Muscle of back (tissue), 13 donors: ENCODE measurements at places on chromosomes 13 and 19.

DNA sequence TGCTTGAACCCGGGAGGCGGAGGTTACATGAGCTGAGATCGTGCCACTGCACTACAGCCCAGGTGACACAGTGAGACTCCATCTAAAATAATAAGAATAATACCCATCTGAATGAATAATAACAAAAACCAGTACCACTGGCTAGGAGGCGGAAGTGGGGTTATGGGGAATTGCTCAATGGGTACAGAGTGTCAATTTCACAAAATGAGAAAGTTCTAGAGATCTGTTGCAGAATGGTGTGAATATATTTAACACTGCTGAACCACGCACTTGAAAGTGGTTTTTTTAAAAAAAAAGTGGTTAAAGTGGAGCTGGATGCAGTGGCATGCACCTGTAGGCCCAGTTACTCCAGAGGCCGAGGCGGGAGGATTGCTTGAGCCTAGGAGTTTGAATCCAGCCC, 18.5 kb downstream of the KLF2 start:
- DNase-seq = no peak

- no peak for DNase-seq
Measured at GRCh38 chr13:73715114-73715910, 418.9 kb downstream of the KLF12 start.

GRCh38 chr13:110593430-110594130, 21.8 kb upstream of the NAXD start:
- peak; percentile 73 for DNase-seq

DNA sequence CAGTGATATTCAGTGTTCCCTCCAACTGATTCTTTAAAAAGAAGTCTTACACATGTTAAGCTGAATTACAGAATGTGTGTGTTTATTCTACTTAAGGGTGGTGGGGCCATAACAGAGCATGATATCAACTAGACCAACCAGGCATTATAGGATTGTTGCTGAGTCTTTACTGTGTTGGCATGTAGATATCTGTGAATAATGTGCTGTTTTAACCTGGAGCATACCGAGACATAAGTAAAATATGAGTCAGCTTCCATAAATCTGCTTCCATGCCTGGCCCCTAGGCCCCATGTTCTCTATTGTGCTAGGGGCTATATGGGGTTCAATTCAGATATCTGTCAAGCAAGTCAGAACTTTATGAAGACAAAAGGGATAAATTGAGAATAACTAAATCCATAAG, 295.7 kb downstream of the MTUS2 start:
- DNase-seq = no peak

DNA sequence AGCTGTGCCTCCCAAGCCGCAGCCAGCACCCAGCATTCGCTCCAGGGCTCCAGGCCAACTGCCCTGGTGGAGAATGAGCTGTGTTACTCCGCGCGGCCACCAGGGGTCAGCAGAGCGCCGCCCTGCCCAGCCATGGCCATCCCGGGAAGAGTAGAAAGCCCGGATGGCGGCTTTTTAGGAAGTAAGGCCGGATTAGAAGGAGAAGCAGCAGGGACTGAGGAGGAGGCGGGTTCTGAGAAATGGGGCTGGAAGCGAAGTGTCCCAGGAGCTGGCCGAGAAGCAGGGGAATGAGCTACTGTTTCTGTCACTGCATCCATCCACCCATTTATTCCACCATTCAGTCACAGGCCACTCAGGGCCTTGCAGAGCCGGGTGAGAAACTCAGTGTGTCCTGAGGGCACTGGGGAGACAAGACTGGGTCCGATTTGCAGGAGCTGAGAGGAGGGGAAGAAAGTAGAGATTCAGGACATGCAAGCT, 6.6 kb upstream of the NPAS1 start:
- peak; percentile 87 for DNase-seq

DNA sequence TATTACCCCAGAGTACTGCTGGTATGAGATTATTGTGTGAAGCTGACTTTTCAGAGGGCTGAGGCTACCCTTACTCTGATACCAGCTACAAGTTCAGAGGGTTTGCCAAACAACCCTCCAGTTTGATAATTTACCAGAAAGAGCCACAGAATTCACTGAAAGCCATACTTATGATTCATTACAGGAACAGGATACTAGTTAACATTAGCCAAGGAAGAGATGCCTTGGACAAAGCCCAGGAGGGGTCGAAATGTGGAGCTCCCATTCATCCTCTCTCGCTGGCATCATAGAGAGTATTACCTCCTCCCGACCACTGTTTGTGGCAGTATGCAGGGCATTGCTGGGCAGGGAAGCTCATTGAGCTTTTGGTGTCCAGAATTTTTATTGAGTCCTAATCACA, 364.3 kb downstream of the KCNRG start:
- DNase-seq = no peak

- no peak for DNase-seq
Measured at GRCh38 chr19:16497042-16497441, 848 bp downstream of the C19orf44 start.

DNA sequence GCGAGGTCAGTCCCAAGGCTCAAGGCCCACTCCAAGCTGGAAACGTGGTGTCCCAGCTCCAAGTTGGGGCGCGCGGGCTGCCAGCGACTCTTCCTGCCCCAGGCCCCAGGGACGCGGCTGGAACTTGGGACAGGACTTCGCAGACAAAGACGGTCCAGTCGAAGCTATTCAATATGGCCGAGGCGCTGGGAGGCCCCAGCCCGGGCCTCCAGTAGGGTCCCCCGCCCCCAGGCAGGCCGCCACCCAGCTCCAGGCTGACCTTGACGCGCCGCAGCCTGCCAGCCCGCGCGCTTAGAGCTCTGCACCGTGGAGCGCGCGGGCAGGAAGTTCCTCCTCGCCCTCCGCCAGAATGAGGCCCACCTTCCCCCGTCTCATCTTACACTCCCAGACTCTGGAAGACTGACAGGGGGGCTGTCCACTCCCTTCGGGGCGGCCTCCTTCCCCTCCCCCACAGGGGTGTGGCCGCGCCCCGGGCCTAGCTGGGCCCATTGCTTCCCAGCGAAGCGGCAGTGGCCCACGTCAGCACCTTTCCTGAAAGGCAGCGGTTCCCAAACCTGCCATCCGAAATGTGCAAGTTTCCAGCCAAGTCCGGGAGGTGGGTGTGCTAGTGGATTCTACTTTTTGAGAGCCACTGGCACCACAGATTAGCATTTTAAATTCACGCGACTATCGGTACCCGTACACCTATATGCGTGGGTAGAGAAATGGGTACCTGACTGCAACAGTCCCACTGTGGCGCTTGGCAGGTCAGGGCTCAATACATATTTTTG, at the start of gene CCDC8:
Gene CCDC8 (minus strand): TSS at position 303 of the 770 bp plus-strand sequence. CDS start 754 bp downstream, outside the sequence.
- DNase-seq = peak; percentile 97

DNA sequence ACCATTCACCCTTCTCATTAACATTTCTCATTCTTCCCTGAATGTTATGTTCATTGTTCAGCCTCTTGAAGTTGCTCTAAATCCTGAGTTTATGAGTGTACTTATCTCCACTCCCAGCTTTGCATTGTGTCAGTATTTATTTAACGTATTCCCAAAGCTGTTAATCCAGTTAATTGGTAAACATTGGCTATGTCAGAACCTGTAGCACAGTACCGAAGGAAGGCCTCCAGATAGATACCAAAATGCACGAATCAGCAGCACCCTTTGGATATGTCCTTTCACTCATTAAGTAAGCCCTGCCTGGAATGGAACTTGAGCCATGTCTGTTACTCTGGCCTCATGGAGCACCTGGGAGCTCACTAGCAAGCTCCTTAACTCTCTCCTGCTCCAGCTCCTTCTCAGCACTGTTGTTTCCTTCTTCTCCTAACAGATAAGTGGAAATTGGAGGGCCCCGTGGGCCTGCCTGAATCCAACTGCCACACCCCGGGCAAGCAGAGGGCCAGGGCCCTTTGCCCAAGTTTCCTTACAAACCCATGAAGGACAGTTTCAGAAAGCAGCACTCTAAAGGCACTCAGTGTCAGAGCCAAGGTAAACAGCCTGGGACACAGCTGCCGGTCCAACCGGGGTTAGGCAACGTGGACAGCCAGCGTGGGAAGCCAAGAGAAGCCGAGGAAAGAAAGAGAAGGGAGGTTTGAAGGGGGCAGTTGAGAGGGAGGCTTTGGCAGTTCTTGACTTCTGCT, 155.0 kb upstream of the SERP2 start:
- peak; percentile 46 for DNase-seq

DNA sequence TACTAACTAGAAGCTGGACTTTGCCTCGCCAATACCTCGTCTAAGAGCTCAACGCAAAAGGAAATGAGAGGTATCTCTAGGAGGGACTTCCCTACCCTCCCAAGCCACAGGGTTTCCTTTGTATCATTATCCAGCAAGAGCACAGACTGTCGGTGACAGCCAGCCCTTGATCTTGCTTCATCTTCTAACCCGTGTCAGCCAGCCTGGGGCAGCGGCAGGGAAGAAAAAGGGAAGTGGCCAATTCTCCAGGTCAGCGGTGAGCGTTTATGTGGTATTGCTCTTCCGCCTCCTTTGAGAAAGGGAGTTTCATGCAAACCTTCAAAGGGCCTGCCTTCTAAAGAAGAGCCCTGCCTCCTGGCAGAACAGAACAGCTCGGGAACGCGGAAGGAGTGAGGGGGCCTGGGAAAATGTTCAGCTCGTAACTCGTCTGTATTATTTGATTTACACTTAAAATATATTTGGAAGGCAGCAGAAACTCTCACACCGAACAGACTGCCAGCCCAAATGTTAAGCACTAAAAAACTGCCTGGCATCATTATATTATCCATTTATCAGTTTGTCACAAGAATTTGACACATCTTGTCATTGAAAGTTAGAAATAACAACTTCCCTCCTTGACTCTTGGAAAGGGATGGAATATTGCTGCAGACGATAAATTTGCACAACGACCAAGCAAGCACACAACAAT, 41.8 kb downstream of the EFNB2 start:
- no peak for DNase-seq

DNA sequence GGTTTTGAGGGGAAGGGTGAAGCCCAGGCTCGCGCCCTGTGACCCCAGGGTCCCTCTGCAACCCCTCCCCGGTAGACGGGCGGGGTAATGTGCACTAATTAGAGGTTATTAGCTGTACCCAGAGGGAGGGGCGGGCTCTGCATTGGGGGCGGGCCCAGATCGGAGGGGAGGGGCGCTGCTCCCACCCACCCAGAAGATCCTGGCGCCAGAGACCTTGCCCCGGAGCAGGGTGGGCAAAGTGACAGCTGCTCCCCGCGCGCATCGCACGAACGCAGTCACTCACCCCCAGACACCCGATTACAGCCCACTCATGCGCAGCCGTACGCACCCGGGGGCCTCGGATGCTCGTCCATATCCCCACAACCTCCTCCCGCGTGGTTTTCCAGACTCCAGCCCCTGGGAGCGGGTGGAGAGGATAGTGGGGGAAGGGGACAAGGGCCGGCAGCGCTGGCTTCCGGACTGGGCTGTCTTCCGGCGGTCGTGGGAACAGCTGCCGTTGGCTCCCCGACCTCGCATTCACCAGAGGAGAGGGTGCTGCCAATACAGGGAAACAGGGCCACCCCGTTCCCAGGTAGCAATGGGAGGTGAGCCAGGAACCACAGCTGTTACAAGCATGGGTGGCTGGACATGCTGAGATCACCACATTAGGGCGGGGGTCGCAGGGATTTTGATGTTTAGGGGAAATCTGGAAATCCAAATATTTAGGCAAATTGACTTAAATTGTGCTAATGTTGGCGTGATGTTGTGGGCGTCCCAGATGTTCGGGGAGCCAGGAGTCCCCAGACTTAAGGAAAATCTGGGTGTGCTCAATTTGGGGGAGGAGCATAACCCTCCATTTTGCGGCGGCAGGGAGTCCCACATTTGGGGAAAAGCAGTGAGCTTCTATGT, 2.9 kb upstream of the HOOK2 start:
- peak; percentile 93 for DNase-seq

DNA sequence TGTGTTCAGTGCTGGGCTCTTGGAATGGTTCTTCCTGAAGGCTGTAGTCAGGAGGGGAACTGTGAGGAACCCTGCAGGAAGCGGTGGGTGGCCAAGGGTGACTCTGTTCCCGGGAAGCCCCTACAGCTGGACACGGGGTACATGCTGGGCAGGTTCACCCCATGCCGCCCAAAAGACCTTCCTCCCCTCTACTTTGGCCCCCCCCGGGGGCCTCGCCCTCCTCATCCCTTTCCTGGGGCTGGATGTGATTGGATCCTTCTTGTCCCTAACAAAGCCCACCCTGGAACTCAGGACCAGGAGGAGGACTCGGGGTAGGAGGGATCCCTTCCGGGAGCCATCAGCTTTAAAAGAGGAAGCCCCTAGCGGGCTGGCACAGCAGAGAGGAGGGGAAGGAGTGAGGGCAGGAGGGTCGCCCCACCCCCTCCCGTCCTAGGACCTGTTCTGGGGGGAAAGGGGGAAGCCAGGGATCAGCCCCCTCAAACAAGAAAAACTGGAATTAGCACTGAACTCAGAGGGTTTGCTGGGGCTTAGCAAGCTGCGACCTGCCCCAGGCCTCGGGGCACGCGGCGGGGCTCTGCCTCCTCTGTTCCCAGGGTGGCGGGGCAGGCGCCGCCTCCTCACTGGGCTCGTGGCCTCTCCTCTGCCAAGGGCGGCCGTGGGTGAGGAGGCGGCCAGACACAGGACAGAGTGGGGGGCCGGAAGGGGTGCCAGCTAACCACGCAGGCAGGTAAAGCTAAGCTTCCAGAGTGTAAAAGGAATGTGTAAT, 4.0 kb downstream of the CEBPA start:
- DNase-seq = no peak

DNA sequence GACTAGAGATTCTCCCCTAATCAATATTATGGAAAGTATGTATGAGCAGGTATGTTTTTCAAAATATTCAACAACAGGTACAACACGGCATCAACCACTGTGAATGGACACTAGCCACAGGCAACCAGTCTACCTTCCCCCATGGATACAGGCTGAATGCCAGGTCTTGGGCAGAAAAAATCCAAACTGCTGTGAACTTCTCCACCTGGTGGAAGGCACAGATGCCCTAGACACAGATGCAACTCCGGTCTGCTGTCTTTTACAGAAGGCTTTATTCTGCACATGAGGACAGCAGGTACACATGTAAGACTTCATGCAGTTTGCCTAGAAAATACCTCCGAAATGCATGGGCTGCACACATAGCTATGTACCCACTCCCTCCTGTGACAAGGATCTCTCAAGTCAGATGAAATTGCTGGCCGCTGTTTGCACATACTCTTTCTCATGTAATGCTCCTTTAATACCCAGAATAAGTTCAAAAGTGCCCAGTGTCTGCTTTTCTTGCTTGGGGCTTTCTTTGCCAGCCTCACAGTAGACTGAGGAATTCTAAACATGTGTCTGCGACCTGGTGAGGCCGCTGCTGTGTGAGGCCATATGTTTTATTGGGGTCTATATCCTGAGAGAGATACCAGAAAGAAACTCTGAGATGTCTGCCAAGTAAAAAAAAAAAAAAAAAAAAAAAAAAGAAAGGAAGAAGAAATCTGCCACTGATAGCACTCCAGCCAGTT, 325.9 kb downstream of the FOXO1 start:
- DNase-seq = no peak

DNA sequence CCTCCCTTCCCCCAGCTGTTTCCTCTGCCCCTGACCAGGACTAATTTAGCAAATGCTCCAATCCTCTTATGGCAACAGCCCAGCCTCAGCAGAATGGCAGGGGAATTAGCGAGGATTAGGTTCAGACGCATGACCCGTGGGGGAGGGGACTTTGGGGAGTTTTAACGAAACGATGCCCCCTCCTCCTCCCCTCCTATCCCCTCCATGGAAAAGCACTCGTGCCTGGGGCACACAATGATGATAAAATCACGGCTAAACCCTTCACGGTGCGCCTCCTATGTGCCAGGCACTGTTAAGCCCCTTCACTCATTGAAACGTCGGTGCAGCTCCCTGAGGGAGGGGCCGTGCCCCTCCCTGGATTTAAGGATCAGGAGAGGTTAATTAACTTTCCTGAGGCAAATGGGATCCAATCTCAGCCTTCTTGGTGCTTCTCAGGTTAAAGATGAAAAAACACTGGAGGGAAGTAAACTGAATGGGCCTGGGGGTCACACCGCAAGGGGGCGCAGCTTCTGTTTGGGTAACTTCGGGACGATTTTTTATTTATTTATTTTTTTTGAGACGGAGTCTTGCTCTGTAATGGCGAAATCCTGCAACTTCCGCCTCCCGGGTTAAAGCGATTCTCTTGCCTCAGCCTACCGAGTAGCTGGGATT, 10.1 kb upstream of the TPRX2 start:
- peak; percentile 4 for DNase-seq
